ENCODE measurements at places on chromosomes 16 and 17.
A peak's percentile ranks its signal among the peaks of the same experiment; 100 is the strongest.

DNA sequence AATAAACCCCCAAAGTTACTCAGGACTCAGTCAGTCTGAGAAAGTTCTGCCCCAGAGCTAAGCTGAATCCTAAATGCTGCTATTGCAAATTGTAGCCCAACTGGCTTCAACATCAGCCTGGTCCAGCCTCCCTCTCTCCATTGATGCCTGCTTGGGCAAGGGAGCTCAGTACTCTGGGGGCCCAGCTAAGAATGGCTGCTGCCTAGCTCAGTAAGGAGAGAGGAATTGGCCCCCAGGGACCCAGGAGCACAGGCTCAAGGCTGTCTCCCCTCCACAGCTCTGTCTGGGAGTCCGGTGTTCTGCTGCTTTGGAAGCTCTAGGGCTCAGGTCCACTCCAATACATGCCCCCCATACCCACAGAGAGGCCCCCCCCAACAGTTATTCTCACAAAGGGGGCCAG, 1.6 kb downstream of the UNC119 start:
- DNase-seq = no peak

- no peak for DNase-seq
Measured at GRCh38 chr16:89981414-89981813, 32.9 kb downstream of the DEF8 start.

- DNase-seq = no peak
Measured at GRCh38 chr17:39662551-39663339, 2.4 kb upstream of the TCAP start.

GRCh38 chr17:37849617-37849972, 74.6 kb upstream of the TBC1D3K start:
- no peak for DNase-seq

GRCh38 chr17:17580662-17581470, 10.6 kb downstream of the PEMT start:
- DNase-seq = no peak

- peak; percentile 3 for DNase-seq
Measured at GRCh38 chr16:81005610-81006161, 999 bp downstream of the CMC2 start.

DNA sequence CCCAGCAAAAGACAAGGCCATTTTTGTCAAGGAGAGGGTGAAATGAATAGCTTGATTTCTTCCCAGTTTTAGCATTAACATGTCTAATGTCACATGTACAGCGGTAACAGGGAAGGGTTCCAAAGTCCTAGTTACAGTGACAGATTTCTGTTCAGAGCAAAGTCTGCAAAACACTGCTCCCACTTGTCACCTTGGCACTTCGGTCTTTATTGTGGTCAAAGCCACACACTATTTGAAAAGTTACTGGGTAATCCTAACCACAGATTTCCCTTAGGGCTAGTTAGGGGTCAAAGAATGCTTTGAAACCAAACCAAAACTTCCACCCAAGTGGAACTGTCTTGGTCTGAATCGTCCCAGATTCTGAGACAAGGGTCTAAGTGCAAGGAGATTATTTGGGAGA, 455.6 kb downstream of the HS3ST3B1 start:
- no peak for DNase-seq

DNA sequence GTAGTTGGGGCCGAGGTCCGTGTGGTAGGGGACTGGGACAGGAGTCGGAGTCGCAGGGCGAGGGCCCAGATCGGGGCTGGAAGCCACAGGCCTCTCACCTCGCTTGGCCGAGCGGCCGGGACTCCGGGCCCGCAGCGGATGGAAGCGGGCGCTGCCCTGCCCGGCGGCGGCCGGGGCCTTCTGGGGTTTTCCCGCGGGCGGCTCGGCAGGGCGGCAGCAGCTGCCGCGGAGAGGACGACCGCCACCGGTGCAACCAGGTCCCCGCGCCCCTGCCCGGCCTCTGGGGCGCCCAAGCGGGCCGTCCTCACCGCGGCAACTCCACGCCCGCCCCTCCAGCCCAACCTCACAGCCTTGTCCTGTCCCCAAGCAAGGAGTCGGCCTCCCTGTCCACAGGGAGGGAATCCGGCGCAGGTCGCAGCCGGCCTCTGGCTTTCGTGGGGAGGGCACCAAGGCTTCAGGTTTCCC, 15.6 kb upstream of the UTP6 start:
- no peak for DNase-seq

GRCh38 chr17:75719732-75720131, 1.5 kb upstream of the ITGB4 start:
- DNase-seq = no peak

DNA sequence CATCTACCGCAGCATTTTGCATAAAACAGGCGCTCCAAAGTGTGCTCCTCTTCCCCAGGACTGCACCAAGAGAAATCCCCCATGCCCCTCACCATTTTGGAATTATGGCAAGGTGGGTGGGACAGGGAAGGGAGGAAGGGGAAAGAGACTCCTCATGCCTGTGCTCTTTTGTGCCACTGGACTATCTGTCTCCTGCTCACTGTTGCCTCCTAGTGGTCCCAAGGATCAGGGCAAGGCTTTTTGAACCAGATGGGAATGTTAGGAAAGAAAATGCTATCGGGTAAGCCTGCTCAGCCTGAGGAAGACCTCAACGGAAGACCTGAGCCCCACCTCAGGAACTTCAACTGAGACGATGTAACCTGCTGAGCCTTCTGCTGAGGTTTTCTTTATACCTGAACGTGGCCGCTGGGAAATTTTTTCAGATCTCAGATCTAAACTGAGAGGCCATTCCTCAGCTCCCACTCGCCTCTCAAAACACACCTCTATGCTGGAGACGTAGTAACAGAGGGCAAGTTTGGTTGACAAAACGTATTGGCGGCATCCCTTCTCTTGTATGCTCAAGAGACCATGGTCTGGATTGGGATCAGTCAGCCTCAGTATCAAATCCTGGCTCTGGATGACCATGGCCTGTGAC, 58.3 kb downstream of the SPACA3 start:
- DNase-seq = no peak

- no peak for DNase-seq
Measured at GRCh38 chr17:35130392-35130791, 9.0 kb downstream of the FNDC8 start.

GRCh38 chr16:49558451-49558850, 184.8 kb downstream of the C16orf78 start:
- no peak for DNase-seq

DNA sequence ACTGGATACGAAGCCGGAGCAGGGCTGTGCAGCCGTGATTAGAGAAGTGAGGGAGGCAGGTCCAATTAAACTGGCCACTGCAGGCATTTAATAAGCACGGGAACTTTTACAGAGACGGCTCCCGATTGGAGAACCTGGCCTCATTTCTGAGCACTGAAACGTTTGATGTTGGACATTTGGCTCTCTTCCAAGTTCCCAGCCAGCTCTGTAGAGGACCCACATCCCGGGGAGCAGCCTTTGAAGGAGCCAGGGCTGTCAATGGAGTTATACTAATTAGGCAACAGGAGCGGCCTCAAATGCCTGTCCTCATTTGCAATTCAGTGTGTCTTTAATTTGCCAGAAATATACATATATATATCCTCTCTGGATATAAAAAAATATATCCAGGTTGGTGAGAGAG, 499.4 kb upstream of the C16orf82 start:
- no peak for DNase-seq

- no peak for DNase-seq
Measured at GRCh38 chr17:1047879-1048470, 51.0 kb downstream of the TIMM22 start.

DNA sequence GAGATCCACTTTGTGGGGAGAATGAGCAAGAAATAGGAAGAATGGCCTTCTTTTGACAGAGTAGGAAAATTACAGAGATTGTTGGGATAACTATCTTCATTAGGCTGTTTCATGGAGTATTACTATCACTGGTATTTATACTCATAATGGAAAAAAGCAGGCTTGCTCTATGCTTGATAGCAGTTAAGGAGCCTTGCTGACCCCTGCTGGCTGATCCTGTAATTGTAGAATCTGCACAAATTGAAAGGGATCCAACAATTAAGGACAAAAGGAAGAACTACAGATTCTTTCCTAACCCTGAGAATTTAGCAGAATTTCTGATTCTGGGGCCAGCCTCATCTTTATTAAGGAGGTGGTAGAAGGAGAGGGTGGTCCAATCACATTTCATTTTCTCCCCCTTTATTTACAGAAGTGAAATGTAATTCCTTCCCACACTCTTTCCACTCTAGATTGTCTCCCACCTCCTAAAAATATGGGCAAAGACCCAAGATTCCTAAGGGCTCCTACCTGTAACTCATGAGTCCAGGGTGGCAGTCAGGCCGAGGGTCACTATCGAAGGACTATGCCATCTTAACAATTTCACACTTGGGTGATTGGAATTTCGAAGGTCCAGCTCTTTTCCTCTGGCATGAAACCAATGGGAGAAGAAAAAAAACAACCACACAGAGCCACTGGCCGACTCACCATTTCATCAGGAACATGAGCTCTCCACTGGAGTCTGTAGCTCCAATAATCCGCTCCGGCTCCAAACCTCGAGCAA, 26.3 kb downstream of the NFE2L1 start:
- peak; percentile 48 for DNase-seq

GRCh38 chr17:511833-512251, 159.2 kb upstream of the RPH3AL start:
- no peak for DNase-seq

- DNase-seq = no peak
Measured at GRCh38 chr16:24367186-24367710, 111.1 kb downstream of the CACNG3 start.

DNA sequence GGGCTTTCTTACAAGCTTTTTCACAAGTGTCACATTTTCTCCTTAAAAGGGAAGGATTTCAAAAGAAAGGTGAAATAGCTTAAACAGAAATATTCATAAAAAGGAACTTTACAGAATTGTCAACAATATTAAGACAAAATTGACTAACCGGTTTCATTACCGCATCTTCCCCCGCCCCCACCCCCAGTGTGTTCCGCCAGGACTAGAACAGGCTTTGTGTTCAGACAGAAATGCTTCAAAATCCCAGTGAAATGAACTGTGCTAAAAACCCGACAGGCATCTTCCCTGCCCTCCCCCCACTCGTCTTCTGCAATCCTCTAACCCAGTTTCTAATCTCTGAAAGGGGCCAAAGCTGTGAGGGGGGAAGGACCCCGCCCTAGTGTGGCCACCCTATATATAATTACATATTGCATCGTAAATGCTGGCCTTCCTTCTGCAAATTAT, 990 bp upstream of the ROGDI start:
- DNase-seq = no peak

DNA sequence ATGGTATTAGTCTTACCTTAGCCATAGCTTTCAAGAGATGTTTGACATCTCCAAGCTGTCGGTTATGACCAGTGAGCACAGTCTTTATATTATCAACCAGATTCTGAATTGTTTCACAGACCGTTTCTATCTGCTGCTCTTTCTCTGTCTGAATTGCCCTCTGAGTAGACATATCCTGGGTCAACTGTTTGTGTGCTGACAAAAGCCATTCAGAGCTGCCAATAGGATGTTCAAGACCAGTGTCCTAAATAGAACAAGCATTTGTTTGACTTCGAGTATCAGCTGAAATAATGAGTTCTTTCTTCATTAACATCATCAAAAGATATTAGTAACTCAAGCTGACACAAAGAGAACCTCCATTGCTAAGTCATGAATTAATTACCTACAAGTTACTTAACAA, 14.9 kb upstream of the ARL6IP1 start:
- no peak for DNase-seq

GRCh38 chr17:73738751-73739575, 94.7 kb upstream of the SDK2 start:
- no peak for DNase-seq

- DNase-seq = no peak
Measured at GRCh38 chr16:68356249-68356918, 45.6 kb downstream of the PRMT7 start.

DNA sequence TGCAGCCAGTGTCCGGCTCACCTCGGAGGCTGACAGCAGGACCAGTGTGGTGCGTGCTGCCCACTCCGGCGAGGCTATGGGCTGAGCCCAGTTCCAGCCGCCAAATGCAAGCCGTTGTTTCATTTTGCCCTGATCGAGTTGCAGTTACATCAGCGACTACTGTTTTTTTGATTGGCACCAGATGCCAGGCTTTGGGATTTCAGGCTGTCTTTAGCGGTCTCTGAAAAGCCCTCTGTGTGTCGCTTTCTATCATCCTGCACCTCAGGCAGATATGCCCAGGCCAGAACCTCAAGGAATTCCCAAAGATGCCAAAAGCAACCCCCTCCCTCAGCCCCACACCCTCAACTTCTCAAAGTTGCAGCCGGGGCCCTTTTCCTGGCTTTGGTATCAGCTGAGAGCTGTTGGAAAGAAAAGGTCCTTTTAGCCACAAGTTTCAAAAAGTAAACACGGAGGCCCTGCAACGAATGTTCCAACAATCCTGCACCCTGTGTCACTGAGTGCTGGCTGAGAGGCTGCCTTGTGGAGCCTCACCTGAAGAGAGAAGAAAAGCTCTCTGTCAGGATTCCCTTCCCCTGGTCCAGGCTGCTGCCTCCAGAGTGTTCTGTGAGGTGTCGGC, 58.9 kb downstream of the WWP2 start:
- DNase-seq = no peak

GRCh38 chr16:1088295-1089170, 7.5 kb downstream of the C1QTNF8 start:
- peak; percentile 55 for DNase-seq

DNA sequence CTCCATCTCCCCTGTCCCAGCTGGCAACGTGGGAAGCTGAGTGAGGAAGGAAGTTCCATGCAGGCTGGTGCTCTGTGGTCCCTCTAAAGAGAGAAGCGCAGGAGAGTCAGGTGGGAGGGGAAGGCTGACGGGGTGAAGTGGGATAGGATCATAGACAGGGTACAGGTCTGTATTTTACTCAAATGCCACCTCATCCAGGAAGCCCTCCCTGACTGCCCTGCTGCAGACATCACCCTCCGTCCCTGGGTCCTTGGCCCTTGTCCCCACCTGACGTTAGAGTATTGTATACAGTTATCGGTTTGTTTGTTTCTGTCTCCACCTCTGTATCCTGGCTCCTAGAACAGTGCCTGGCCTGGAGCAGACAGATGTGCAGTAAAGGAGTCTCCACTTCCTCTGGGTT, 11.7 kb downstream of the CANT1 start:
- DNase-seq = no peak

GRCh38 chr17:51997723-51998122, 160.8 kb downstream of the CA10 start:
- no peak for DNase-seq

DNA sequence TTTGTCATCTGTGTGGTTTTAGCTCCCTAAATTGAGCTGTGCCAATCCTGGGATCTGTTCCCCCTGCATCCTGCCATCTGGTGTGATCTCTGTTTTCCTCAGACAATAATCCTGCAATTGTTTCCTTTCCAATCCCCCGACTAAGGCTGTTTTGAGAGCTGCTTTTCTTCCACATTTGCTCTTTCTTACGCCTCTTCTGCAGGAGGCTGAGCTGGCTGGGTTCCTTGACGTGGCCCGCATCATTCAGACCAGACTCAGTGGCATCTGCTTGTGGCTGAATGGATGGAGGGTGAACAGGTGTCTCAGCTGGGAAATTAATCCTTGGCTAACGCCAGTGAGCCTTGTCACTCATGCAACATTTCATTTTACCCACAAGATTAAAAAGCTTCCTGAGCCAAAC, 9.8 kb upstream of the MED9 start:
- no peak for DNase-seq

DNA sequence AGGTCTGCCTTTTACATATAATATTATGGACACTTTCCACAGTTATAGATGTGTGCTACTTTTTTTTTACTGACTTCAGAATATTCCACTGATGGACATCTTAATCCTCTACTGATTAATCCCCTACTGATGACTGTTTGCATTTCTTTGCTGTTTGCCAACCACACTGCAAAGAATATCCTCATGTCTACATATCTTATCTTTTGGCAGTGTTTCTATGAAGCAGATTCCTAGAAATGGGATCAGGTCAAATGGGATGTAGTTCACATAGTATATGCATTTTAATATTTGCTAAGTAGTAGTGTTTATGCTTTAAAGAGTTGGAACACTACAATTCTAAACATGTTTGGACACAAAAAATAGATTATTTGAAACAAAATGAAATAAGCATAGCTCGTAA, 3.2 kb downstream of the CCL3 start:
- DNase-seq = no peak

Measured in DMS79 treated with DMSO at 0.1 percent for 48 hours (cell line).